ENCODE measurements at places on chromosomes 1 and 21.

DNA sequence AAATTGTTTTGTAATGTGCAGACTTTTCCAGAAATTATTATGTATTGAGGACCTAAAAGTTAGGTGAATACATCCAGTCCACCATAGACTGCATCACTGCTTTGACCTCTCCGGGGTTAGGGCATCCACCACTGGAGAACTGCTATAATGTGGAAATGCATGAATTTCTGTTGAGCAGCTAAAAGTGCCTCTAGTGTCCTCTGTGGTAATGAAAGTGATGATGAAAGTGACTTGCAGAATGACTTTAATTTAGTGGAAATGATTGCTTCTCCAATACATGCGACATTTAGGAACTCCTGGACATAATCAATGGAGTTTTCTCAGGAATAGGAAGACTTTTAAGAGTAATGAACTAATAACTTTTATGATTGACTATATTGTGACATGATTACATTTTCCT, 170.8 kb downstream of the LBR start:
- no peak for DNase-seq

GRCh38 chr1:26833432-26834405, 7.2 kb downstream of the ZDHHC18 start:
- DNase-seq: peak; percentile 87

- no peak for DNase-seq
These were observed 118.1 kb upstream of the GADD45A start for GRCh38 chr1:67566803-67567377.

GRCh38 chr1:230342019-230342418, 84.1 kb downstream of the PGBD5 start:
- DNase-seq: no peak

DNA sequence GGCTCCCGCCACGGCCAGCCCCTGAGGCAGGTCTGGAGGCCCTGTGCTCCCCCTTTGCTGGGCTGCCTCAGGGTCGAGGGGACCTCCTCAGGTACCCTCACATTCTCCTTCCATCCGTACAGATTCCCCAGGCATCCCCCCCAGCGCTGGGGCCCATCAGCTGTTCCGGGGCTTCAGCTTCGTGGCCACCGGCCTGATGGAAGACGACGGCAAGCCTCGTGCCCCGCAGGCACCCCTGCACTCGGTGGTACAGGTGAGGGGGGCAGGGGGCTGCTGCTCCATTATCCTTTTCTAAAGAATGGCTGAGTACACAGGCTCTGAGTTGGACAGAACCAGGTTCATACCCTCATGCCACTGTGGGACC, 29.1 kb downstream of the RPS6KA1 start:
- no peak for DNase-seq

GRCh38 chr21:43921979-43922945, 57.2 kb downstream of the AGPAT3 start:
- DNase-seq: peak; percentile 74

- no peak for DNase-seq
These were observed 268.0 kb downstream of the TGFB2 start for GRCh38 chr1:218613105-218613504.

- DNase-seq: no peak
These were observed 81.7 kb upstream of the BEND5 start for GRCh38 chr1:48858200-48858920.

DNA sequence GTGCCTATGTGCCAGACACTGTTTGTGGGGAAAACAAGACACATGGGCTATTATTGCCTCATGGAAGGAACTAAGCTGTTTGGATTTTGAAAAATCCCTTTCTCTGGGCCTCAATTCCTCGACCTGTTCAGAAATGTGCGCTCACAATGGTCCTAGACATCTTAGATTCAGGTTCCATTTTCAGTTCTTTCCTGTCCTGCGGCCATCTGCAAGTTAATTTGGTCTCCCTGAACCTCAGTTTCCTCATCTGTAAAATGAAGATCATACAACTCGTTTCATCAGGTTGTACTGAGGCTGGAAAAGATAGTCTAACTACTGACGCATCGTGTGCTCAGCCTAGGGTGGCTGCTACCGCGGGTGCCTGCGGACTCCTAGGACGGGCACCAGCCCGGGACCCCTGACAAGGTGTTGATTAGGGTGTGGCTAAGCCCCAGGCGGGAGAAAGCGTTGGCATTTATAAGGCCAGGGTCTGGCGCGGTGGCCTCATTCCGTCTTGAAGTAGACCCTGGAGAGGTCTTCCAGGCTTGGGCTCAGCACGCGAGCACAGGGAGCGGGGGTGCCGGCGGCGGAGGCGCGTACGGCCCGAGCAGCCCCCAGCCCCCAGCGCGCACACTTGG, 493 bp upstream of the ELOA start:
- DNase-seq: no peak

GRCh38 chr1:173420330-173420806, 56.8 kb upstream of the PRDX6 start:
- peak; percentile 60 for DNase-seq

- no peak for DNase-seq
These were observed 174.8 kb downstream of the HS2ST1 start for GRCh38 chr1:87089070-87089736.

GRCh38 chr1:213796525-213796924, 191.2 kb upstream of the PROX1 start:
- DNase-seq: no peak

DNA sequence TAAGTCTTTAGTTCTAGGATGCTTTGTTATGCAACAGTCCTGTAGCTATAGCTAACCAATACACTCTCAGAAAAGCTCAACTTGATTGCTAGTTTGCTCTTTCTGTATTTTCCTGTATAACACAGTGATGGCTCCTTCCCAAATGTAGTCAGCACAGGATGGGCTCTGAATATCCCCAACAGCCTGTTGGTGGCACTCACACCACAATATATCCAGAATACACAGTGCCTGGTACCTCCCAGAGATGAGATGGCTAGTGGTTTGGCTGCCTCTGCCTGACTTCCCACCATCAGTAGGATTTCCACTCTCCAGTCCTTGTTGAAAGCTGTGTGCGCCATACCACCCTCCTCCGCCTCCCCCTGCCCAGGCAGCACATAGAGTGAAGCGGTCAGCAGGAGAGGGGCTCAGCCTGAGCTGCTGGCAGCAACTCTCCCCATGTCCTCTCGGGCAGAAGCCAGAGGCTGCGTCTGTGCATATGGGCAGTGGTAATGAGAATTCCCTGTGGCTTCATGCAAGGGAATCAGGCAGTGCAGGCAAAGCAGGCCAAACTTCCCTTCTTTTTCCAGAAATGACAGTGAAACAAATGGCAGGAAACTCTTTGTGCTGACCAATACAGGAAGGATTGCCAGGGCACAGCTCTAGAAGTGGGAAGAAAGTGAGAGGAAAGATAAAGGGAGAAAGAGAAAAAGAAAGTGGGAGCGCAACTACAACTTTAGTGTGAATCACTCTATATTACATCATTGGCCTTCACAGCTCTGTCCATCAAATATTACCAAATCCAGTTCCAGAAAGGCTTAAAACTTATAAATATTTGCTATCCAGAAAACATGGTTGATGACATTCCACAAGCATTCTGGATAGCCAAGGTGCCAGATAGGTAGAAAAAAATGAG, 49.7 kb downstream of the LMX1A start:
- no peak for DNase-seq

DNA sequence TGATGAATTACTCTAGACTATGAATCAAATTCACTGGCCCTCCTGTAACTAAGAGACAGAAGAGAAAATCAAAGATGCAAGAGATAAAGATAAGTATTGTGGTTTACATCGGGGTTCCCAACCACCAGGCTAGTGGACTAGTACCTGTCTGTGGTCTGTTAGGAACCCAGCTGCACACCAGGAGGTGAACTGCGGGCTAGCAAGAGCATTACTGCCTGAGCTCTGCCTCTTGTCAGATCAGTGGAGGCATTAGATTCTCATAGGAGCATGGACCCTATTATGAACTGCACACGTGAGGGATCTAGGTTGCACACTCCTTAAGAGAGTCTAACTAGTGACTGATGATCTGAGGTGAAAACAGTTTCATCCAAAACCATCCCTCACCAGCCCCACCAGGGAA, 58.9 kb upstream of the DUSP10 start:
- DNase-seq: no peak

GRCh38 chr1:25668931-25669573, 52.5 kb downstream of the MAN1C1 start:
- no peak for DNase-seq

DNA sequence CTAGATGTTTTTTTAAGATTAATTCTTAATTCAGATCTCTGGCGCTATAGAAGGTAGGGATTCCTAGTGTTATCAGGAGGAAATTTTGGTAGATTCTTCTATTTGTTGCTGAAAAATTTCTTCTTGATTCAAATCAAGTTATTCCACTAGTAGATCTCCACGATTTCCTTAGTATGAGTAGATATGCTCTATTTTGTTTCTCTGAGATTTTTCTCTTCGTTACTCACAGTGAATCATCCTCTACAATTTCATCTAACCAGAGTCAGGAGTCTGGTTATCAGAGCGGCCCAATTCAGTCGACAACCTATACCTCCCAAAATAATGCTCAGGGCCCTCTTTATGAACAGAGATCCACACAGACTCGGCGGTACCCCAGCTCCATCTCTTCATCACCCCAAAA, 18.8 kb upstream of the HAX1 start:
- DNase-seq: no peak

GRCh38 chr1:111961773-111962565, 27.5 kb downstream of the KCND3 start:
- DNase-seq: no peak

GRCh38 chr1:107003972-107004371, 52.5 kb upstream of the PRMT6 start:
- DNase-seq: no peak

- DNase-seq: no peak
These were observed 9.4 kb downstream of the GLUL start for GRCh38 chr1:182381962-182382819.

DNA sequence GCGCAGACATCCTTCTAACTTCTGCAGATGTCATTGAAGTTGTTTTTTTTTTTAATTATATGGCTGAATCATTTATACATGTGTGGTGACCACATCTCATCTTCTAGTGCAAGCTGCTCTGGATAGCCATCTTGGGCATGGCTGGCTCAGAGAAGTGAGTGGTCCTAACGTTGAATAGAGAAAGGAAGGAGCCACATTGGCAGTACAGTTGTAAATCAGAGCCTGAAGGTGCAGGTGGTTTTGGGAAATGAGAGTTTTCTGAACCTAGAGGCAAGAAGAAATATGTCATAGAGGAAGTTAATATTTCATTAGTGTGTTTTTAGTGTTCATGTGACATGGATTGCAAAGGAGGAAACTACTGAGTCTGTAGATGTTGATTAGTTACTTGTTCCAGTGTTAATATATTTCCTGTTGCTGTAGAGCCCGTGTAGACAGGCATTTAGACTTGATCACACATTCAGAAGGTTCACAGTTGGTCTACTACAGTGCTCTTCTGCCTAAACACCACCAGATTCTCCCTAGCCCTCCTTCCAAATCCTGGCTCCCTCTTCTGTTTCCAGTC, 163.7 kb downstream of the ROR1 start:
- no peak for DNase-seq

GRCh38 chr1:152969036-152969435, 1.4 kb upstream of the SPRR4 start:
- no peak for DNase-seq

GRCh38 chr1:231626951-231627614, 493 bp downstream of the DISC1 start:
- peak; percentile 43 for DNase-seq

DNA sequence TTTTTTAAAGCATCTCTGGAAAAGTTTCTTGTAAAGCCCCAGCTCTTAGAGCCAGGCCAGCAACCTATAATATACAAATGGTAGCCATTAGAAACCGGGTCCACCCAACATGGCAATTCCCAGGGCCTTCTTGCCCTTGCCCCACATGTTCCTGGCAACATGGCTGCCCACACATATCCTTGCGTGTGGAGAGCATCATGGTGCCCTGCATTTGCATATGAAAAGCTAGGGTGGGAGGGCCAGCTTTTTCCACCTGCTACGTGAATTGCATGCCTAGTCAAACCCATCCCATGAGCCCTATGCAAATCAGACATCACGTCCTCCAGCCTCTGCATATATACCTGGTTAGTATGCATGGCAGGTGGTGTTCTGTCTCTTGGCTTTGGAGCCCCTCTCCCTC, 88.2 kb downstream of the RABGAP1L start:
- DNase-seq: no peak

GRCh38 chr1:31509124-31510072, 66.9 kb upstream of the TINAGL1 start:
- peak; percentile 9 for DNase-seq

- no peak for DNase-seq
These were observed 251.9 kb upstream of the LRRC7 start for GRCh38 chr1:69315823-69316222.

DNA sequence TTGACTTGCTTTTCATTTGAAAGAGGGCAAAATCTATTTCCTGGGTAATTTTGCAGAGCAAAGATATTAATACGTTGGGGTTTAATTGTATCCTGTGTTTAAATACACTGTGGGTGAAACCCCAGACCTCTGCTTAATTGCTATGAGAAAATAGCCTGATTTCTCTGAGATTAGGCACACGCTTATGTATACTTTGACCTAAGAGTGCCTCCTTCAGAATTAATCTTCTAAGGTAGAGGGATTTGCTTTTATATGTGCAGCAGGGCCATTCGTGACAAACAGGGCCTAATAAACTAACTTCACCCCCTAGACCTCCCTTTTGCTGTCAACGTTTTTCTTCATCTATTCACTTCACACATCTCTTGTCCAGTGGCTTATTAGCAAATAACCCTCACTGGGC, 216.9 kb upstream of the ADGRL2 start:
- no peak for DNase-seq

DNA sequence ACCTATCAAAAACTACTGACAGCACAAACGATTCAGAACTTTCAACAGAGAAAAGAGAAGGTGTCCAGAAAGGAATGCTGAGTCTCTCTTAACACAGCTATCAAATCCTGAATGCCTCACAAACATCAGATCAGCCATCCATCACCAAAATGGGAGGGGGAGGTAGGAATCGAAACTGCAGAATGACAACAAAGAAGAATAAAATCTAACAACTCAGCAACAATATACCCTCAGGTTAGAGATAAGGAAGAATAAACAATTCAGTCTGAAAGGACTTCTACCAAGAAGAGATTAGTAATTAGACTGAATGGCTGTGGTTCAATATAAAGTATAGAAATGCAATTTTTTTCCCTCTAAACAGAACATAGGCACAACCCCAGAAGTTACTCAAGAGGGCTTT, 94.4 kb downstream of the RERE start:
- no peak for DNase-seq

DNA sequence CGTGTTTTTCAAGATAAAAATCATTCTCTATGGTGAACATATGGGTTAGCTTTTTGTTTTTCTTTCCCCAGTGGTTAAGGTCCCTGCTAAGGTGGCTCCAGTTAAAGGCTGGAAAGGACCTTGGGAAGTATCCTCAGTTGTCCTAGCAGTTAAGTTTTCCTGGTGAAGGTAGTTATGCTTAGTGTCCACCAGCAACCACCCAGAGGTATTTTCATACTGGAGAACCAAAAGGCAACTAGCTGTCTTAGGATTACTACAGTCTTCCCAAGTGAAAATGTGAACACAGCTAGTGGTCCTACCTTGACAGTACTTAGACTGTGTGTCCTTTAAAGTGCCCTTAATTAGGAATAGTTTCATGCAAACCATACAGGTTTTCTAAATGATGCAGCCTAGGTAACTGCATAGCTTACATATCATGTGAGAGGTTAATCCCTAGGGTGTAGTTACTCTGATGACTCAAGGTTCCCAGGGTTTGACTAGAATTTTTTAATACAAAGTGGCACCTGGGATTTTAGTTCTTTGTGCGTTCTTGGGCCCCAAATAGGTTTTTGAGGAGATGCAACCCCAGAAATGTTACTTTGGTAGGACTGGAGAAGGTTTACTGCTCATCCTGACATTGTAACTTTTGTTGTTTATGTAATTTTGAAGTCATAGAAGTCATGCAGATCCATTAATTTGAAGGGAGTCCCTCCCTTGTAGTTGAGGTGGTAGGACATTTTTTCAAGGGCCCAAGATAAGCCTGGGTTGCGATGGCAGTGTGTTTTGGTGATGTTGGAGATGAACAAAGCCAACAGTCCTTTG, 36.5 kb downstream of the YY1AP1 start:
- no peak for DNase-seq
